Endothelial cell (in vitro differentiated cells): ENCODE measurements at places on chromosomes 7 and 10.

GRCh38 chr7:129889133-129889844, 63.5 kb downstream of the UBE2H start:
- DNase-seq = no peak

DNA sequence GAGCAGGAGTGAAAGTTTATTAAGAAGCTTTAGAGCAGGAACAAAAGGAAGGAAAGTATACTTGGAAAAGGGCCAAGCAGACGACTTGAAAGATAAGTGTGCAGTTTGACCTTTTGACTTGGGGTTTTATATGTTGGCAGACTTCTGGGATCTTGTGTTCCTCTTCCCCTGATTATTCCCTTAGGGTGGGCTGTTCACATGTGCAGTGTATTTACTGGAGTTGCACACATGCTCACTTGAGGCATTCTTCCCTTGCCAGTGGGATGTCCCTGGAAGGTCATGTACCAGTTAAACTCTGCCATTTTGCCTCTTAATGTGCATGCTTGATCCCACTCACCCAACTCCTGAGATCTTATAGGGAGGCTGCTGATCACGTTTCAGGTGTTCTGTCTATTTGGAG, 23.4 kb upstream of the ARHGAP12 start:
- DNase-seq = no peak

DNA sequence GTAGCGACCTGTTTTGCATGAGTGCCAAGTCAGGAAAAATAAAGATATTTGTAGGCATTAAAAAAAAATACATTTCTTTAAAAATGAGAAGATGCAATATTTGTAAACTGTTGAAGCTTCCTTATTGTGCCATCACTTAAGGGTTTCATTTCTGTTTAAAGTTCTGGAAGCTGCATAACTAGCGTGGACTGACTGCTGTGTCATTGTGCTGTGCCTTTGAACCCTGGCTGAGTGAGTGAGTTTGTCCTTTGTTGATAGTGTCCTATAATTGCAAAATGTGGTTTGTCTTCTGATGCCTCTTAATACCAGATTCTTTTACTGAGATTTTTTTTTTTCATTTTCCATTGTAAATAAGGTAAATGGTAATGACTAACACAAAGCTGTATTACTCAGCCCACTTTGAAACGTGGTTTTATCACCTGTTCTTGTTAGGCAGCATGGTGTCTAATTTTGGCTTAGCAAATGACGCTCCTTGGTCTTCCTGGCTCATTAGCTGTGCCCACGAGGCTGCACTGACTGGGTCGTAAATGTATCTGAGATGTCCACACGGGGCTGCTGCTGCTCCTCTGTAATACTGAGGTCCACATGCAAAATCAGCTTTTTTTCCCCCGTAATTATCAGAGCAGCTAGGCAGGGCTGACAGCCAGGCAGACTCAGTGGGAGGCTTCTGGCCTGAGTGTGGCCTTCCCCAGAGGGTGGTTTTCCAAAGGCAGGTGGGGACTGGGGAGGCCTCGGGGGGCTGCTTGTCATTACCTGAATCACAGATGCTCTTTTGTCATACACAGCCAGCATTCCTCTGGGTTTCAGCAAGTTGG, 14.8 kb downstream of the ZSCAN25 start:
- DNase-seq = no peak

- no peak for DNase-seq
Measured at GRCh38 chr7:101370836-101371235, 8.2 kb downstream of the COL26A1 start.

DNA sequence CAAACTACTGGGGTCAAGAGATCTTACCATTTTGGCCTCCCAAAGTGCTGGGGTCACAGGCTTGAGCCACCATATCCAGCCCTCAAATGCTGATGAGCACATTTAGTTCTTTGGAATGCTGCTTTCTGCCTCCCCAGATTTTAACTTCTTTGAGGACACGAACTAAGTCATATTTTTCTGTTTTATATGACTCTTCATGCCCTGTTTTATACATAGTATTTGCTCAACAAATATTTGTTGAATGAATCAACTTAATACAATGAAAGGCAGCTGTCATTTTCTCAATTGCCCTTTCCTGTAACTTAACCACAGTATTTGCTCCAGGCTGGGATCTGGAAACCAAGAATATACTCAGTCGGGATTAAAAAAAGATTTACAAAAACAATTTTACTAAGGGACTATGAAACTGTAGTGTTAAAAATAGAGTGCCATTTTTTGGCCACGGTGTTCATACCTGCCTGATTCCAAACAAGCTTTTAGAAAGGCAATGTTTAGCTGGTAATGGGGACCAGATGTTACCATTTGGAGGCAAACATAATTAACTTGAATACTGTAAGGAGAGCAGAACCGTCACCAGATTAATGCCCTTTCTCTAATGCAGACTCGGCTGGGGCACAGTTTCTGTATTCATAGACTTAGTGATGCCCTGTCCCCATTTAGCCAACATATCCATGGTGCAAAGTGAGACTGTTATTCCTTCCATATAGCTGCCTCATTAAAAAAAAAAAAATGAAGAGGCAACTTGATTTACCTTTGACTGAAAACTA, 117.6 kb downstream of the NRP1 start:
- no peak for DNase-seq

- DNase-seq = no peak
Measured at GRCh38 chr7:42858570-42858969, 53.3 kb downstream of the C7orf25 start.

GRCh38 chr10:36446881-36447280, 678.5 kb upstream of the ANKRD30A start:
- no peak for DNase-seq

DNA sequence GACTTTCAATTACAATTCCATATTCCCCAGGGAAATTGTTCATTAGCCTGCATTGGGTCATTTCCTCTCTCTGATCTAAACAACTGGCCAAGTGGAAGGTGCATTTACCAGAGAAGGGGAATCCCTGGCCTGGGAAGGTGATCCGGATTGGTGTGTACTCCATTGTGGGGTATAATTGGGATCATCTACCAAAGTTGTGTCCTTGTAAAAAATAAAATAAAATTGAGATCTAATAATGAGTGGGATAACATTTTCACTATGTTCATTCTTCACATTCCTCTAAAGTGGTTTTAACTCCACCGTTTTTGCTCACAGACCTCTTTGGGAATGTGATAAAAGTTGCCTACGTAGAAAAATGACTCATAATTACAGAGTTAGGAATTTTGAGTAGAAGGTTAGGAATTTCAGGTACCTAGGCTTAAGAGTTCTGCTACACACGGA, 22.8 kb downstream of the ARL5B start:
- DNase-seq = no peak

GRCh38 chr10:81953420-81953819, 78.4 kb downstream of the NRG3 start:
- no peak for DNase-seq

GRCh38 chr7:24378871-24379616, 95.1 kb downstream of the NPY start:
- DNase-seq = no peak

- DNase-seq = no peak
Measured at GRCh38 chr10:77501152-77501845, 136.3 kb downstream of the KCNMA1 start.

GRCh38 chr10:47246406-47247147, 53.4 kb upstream of the GDF10 start:
- no peak for DNase-seq

DNA sequence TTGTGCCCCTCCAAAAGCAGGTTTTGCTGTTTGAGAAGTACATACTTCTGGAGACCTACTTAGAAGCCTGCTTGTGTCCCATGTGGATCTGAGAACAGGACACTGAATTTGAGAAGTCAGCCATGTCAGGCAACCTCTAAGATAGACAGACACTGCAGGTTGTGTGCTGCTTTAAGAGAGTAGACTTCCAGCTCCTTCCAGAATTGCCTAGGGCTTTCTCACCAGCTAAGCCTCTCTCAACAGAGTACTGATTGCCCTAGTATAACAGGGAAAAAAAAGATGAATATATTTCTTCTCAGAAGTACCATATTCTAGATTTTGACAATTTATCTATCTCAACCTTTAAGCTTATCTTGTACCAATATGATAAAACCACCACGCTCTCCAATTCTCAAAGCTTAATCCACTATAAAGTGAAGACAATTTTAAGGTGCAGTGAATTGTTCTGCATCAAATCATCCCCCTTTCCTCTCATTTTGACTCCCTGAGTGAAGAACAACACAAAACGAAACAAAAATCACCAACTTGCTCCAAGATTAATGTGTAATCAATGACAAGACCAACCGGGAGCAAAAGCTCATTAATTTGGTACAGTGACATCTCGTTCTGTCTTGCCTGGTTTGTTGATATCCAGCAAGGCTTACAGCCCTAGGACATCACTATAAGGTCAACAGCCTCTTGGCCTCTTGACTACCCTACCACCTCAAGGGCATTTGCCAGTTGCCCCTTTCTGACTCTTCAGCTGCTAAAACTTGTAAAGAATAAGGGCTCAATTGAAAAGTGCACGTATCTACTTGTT, 214.6 kb downstream of the SORCS1 start:
- DNase-seq = no peak

DNA sequence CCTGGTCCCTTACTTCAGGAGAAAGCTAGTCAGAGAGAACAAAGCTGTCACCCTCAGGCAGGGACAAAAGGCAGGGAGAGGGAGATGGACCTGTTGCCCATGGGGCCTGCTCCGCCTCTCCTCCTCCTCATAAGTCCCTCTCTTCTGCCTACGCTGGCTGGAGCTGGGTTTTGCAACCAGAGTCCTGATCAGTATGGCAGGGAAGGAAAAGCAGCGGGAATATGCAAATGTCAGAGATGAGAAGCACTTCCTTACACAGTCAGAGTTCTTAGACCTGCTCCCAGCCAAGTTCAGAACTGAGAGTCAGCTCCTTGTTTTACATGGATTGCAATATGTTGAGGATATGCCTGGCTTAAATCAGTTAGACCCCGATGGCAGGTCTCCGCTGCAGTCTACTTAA, 231.1 kb downstream of the ADAM12 start:
- no peak for DNase-seq

GRCh38 chr7:29122081-29122480, 24.3 kb downstream of the CPVL start:
- DNase-seq = no peak

- DNase-seq = no peak
Measured at GRCh38 chr10:75283671-75284470, 48.1 kb upstream of the COMTD1 start.

GRCh38 chr10:103617602-103618385, 124.3 kb downstream of the NEURL1 start:
- no peak for DNase-seq

DNA sequence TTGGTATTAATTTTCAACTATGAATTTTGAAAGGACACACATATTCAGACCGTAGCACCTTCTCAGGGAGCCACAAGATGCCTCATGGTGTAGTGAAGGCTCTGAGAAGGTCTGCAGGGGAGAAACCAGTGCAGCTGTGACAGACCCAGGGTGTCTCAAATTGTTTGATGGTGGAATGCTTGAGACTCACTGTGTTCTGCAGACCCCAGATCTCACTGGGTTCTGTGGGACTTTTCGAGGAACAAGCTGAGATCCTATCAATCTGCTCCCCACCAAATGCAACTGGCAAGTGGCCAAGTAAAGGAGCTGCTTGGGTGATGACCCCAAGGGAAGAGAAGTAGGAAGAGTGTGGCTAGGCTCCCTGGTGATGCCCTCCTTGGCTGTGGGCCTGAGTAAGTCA, 130.5 kb upstream of the UNC5B start:
- no peak for DNase-seq

DNA sequence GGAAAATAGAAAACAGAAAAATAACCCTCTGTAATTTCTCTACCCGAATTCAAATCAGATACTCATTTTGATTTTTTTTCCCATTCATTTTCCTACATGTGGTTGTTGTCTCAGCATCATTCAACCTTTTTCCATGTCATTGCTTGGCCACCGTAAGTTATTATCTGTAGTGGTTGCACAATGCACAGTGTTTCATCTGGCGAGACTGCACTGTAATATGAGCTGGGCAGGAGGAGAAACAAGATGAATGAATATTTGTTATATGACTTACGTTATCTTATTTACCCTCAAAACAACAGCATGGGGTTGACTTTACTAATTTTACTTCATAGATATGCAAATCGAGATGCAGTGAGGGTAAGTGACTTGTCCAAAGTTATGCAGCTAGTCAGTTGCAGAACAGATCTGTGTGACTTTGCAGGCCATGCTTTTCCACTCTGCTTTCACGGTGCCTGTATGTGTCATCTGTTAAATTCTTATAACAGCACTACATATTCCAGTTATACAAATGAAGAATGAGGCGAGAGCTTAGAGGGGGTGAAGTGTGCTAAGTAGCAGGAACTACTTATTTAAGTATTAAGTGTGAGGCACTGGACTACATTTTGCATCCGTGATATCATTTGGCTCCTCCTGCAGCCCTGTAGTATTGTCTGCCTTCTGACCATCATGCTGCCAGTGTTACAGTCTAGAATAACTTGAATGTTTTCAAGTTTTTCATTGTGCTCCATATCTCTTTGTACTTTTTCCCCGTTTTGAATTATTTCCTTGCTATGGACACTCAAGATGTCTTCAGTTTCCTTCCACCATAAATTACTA, 56.7 kb downstream of the ZMYND11 start:
- no peak for DNase-seq

- DNase-seq = no peak
Measured at GRCh38 chr10:34045571-34046190, 711.2 kb upstream of the NRP1 start.

GRCh38 chr10:124470544-124471434, 9.2 kb downstream of the LHPP start:
- no peak for DNase-seq

GRCh38 chr10:129799942-129800341, 164.1 kb downstream of the EBF3 start:
- no peak for DNase-seq

- no peak for DNase-seq
Measured at GRCh38 chr7:52473756-52474155, 561.7 kb upstream of the POM121L12 start.

DNA sequence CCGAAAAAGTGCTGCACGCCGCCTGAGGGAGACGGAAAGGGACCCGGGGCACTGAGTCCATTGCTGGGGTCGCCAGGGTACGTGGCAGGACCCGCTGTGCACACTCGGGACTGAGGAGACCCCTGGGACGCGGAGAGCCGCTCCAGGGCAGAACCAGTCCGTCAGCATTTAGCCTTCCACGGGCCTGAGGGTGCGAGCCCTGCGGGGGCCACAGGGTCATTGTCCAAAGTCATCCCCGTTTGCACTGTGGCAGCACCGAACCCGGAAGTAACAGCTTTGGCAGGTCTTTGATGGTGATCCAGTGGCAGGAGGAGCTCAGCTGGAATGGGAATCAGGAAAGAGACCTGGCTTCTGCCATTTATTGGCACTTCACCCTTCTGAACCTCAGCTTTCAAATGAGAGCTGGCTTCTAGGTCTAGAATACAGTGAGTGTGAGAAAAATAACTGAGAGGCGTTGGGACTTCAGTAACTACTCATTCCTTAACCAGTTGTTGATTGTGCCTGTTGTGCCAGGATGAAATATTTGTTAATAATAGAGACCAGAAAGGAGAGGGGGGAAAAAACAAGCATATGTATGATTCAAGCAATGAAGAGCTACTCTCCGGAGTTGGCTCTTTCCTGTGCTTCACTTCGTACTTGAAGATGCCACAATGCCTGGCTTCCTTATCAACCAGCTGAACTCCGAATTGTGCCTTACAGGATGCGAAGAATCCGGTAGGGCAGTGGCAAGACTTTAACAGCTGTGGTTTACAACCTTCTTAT, 811 bp upstream of the ARHGAP12 start:
- peak; percentile 36 for DNase-seq

GRCh38 chr7:5892498-5892897, 6.0 kb upstream of the CCZ1 start:
- DNase-seq = no peak

- no peak for DNase-seq
Measured at GRCh38 chr10:114749014-114749413, 72.6 kb upstream of the FHIP2A start.
